ENCODE measurements at places on chromosomes 7 and 10.
A peak's percentile ranks its signal among the peaks of the same experiment; 100 is the strongest.

DNA sequence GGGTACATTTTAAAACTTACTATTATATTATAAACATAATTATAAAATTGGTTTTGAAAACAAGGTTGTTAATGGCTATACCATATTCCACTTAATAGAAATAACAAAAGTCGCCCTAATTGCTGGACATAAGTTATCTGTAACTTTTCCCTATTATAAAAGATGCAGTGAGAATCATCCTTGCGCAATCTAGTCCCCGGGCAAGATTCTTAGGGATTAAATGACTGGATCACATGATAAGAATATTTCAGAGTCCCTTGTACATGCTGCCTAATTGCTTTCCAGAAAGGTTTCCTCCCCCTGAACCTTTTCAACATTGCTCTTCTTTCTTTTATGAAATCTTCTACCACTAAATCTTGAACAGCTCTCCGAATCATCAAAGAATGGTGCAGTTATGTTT is 479.8 kb upstream of the MKI67 start:
- DNase-seq, result no peak

DNA sequence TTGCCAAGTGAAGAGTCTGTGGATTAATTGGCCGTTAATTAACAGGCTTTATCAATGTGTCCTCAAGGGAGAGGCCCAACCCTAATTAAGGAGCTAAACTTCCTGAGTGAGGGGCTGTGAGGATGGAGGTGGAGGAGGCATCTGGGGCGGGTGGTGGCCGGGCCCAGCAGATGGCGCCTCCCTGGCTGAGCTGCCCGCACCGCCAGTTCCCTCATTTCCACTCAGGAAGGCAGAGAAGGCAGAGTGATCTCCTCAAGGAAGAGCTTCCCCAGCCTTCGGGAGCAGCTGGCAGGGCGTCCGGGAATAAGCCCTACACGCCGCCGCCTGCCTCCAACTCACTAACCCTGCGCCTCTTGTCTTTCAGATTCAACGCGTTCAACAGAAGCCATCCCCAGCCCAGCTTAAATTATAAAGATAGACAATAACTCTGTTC is 112.2 kb downstream of the CYTH3 start:
- peak; percentile 23 for DNase-seq

DNA sequence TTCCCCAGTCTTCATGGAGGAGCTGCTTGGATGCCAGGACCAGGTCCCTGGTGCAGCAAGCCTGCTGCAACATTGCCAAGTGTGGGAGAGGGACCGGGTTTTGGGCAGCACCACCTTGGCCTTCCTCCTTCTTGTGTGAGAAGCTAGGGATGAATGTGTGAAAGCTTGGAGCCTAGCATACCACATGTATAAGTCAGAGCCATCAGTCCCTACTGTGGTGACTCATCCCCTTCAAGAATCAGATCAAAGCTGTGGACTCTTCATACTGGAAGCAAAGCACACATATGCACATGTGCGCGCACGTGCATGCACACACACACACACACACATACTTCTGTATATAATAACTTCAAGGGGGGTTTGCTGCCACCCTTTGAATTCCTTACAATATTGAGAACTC is 527.8 kb downstream of the LRMDA start:
- DNase-seq, result peak; percentile 88

DNA sequence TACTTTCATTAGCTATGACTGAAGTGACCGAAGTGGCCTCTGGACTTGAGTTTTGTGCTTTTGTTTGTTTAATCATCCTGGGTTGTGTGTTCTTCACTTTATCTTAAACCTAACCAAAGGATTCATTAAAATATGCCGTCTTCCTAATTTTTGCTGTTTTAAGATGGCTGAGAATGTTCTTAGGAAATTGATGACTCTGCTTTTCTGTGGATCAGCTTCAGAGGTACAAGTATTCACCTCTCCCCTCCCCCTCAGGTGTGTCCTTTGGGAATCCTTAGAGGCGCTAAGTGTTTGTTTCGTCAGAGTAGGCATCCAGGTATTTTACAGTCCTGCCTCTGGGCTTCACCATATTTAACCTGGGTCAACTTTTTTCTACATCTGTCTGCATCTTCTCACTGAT is 1.1 kb downstream of the CCDC126 start:
- peak; percentile 31 for DNase-seq

DNA sequence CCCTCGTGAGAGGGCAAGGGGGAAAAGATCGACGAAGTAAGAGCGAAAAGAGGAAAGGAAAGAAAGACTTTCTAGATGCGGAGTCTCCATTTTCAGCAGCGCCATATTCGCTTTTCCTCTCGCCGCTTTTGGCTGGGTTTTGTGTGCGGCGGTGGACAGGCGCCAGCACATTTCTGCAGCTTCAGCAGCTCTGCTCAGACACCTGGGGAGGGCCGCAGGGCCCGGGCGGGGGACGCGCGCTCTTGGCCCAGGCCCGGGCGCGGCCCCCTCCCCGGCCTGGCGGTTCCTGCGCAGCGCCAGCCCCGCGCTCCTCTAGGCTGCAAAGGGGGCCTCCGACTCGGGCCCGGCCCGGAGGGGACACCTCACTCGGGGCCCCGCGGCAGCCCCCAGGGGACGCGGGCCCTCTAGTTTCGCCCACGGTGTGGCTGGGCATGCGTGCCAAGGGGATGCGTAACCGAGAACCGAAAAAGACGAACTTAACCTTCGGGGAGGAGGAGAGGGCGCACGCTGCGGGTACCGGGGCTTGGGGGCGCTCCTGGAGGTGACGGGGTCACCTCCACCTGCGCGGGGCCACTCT is 34.5 kb upstream of the EBLN1 start:
- peak; percentile 44 for DNase-seq

- DNase-seq, result peak; percentile 99
Observed at GRCh38 chr10:3887885-3888476, 103.0 kb upstream of the KLF6 start.

DNA sequence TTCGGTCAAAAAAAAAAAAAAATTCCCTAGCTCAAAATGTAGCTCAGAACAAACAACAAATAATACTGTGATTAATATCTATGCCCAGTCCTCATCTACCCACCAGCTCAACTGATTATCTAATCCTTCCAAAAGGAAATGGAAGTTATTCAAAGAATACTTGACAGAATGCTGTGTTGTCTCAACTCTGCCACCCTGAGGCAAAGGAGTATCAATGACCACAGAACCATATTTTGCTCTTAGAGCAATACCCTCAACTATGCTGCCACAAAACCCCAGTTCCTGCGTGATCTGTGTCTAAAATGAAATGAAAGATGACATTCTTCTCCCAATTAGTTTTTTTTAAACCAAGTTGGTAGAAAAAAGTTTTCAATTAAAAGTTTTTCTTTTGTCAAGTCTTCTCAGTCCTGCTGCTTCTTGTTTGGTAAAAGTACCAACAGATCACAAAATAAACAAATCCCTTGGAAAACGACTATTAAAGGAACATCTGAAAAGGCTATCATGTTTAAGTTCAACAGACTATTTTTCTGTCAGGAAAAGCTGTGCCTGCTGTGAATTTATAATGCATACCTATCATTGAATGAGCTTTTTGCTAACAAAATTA is 21.6 kb downstream of the RBM28 start:
- DNase-seq, result peak; percentile 38

- no peak for DNase-seq
Observed at GRCh38 chr7:23003505-23004246, 10.3 kb downstream of the HYCC1 start.

DNA sequence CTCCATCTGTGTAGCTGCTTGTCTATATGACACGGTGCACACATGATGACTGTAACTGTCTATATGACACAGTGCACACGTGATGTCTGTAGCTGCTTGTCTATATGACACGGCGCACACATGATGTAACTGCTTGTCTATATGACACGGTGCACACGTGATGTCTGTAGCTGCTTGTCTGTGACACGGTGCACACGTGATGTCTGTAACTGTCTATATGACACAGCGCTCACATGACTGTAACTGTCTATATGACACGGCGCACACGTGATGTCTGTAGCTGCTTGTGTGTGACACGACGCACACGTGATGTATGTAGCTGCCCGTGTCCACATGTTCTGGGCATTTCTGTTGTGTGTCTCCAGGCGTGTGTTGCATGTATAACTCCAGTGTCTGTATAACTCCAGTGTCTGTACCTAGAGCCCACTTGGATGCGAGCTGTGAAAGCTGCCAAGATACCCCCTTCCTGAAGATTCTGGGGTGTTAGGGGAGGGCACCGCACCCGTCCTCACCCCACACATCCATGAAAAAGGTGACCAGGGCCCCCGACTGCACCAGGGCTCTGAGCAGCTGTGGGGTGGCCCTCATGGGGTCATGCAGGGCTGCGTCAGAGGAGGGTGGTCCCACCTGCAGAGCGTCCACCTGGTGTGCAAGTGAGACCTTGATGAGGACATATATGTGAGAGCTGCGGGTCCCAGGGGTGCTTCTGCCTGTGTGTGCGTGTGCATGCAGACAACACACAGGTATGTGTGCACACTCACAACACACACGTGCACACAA is 137.9 kb downstream of the ELFN1 start:
- no peak for DNase-seq

DNA sequence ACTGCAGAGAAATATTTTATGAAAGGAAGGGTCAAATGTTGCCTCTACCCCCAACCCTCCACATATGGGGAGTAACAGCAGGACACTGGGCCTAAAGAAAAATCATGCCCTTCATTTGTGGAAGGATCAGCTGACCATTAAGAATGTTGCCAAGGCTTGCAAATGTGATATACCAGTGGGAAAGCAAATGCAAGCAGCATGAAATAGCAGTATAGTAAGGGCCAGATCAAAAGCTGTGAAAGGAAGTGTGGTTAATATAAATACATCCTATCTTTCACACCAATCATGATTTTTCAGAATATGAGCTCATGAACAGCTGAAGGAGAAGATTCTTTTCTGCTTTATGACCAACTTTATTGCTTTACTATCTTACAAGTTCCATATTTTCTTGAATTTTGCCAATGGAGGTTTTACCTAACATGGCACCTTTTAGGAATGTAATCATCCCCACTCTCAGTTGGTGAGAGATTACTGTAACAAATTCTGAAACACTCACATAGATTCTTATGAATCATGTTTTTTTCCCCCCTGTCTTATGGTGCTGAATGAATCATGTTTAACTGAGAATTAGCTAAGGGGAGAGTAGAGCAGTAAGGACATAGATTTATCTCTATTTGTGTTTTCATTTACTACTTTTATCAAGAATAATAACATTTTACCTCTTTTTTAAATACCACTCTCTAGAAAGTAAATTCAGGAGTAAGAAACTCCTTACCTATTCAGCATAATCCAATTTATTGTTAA is 12.1 kb upstream of the ATAD1 start:
- peak; percentile 31 for DNase-seq

- DNase-seq, result no peak
Observed at GRCh38 chr7:2809903-2810625, 34.0 kb downstream of the GNA12 start.

DNA sequence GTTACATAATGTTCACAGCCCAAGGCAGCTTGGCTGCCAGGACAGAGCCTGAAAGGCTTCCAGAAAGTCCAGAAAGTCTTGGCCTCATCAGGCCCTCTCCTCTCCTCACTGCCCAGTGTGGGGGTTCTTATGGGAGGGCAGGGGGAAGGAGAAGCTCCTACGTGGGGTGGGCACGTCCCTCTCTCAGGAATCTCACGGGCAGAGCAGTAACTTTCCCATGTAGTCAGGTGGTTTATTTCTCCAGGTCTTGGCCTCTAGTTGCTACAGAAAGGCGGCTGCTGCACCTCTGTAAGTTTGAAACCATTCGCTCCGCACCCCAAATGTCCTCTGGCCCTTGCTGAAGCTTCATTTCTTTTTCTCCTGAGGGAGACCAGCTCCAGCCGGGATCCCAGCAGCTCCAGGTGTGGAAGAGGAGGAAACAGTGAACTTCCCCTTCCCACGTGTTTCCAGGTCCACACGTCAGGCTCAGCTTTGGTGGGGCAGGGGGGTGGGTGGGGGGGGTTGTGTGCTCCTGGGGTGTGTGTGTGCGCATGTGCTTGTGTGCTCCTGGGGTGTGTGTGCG is 320.3 kb downstream of the WDR37 start:
- DNase-seq, result no peak

DNA sequence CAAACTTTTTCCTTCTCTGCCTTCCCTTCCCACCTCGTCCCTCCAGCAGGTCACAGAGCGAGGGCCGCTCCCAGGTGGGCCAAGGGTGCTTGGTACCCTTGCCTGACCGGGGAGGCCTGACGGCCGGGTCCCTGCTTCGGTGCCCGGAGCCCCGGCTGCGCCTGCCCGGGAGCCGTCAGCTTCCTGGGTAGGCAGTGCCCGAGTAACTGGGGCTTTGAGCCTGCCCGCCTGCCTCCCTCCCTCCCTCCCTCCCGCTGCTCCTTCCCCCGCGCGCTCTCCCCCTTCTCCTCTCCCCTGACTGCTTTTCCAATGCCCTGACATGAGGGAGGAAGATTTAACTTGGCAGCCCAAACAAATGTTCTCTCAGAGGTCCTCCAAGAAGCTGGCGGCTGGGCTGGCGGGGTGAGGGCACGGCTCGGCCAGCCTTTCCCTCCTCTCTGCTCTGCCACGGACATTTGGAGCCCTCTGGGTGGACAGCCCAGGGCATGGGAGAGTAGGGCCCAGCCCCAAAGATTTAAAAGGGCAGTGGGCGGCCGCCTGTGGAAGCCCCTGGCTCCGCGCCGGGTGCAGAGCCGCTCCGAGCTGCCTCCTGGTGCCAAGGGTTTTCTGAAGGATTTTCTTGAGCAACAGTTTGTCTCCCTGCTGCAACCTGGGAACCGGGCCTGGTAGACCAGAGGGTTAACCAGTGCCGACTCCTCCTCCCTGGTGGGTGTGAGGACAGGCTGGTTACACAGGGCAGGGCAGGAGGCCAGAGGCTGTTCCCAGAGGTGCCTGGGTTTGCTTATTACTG is 2.0 kb downstream of the ZMIZ1 start:
- DNase-seq, result peak; percentile 83

DNA sequence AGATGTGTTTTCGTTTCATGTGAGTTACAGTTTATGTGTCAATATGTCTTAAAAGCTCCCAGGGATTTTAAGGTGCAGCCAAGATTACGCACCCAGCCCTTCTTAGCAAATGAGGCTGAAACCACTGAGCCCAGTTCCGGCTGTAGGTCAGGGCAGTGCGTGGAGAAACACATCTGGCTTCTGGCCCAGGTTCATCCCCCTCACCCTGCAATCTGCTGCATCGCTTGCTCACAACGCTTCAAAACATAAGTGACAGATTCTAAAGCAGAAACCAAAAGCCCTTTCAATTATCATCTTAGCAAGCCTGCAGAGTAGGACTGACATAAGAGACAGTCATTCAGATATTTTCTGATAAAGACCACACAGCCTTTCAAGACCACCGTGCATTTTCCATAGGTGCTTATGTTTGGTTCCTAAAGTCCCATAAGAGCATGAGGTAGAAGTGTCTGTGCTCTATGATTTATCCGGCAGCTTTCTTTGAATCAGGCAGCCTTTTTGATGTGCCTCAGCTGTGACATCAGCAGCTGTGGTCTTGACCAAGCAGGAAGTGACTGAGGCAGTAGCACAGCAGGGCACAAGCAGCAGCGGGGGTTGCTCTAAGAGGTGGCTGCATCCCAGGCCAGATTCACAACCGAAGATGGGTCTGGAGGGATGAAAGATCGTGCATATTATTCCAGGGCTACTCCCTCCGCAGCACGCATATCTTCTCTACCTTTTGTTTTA is 72.1 kb upstream of the LYZL2 start:
- peak; percentile 58 for DNase-seq

GRCh38 chr10:26479766-26480492 is 41.8 kb downstream of the APBB1IP start:
- no peak for DNase-seq

- no peak for DNase-seq
Observed at GRCh38 chr10:73786512-73786885, 1.1 kb downstream of the ZSWIM8 start.

All from kidney tubule cell (primary cell).